Fibroblast of the aortic adventitia (primary cell): ENCODE measurements at places on chromosomes 7 and 10. TPM values are rescaled to one million over a fixed set of nuclear protein-coding genes. Genes with fewer than 3 reads are reported as not detected.

- DNase-seq = no peak
Measured at GRCh38 chr7:85587785-85588184, 400.9 kb upstream of the SEMA3D start.

DNA sequence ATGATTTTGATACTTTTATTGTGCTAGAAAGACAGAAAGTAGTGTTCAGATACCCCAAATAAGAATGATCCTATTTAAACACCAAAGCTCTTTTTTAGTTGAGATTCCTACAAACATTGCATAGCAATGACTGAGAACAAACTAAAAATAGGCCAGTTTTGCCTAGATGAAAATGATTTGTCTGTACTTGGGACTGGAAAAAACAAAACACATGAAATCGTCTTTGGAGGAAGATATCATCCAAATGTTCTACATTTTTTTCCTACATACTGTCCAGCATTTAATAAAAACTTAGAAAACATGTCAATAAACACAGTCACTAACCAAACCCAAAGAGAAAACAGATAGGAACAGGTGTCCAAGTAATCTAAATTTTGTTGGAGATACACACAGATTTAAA lies 111.6 kb upstream of the MEOX2 start:
- DNase-seq = no peak

- DNase-seq = no peak
Measured at GRCh38 chr7:4444106-4444505, 238.0 kb upstream of the FOXK1 start.

GRCh38 chr10:110059925-110060324 lies 52.1 kb downstream of the ADD3 start:
- DNase-seq = peak; percentile 37

DNA sequence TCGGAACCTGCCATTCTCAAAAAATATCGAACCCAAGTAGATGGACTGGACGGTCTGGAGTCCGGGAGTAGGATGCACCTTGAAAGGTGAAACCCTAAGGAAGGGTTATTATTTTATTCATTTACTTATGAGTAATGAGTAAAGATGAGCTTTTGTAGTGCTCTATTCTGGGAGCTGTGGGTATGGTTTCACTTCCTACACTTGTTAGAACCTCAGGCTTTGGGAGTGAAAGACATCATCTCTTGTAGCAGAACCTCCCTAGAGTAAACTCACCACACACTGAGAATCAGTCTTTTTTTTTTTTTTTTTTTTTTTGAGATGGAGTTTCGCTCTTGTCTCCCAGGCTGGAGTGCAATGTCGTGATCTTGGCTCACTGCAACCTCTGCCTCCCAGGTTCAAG lies 389.4 kb upstream of the AUTS2 start:
- DNase-seq = no peak

GRCh38 chr10:18278181-18278580 lies 138.0 kb downstream of the CACNB2 start:
- DNase-seq = peak; percentile 9

- no peak for DNase-seq
Measured at GRCh38 chr10:93225938-93226337, 152.2 kb downstream of the CYP26A1 start.

DNA sequence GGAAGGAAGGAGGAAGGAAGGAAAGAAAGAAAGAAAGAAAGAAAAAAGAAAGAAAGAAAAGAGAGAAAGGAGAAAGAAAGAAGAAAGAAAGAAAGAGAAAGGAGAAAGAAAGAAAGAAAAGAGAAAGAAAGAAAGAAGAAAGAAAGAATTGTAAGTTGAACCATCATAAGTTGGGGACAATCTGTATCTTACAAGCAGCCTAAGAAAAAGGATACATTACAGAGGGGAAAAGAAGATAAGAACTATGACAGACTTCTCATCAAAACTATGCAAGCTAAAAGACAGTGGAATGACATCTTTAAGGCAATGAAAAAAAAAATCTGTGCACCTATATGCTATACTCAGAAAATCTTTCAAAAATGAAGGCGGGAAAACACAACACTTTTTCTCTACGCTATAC lies 50.3 kb upstream of the SP4 start:
- DNase-seq = no peak

GRCh38 chr7:81404669-81405068 lies 365.2 kb downstream of the HGF start:
- no peak for DNase-seq

GRCh38 chr10:10847387-10847786 lies 170.3 kb upstream of the CELF2 start:
- DNase-seq = no peak

- DNase-seq = no peak
Measured at GRCh38 chr7:21371360-21371759, 56.5 kb upstream of the SP4 start.

- peak; percentile 16 for DNase-seq
Measured at GRCh38 chr10:117226813-117227451, 14.0 kb upstream of the SLC18A2 start.

GRCh38 chr10:114753126-114753525 lies 68.5 kb upstream of the FHIP2A start:
- no peak for DNase-seq

DNA sequence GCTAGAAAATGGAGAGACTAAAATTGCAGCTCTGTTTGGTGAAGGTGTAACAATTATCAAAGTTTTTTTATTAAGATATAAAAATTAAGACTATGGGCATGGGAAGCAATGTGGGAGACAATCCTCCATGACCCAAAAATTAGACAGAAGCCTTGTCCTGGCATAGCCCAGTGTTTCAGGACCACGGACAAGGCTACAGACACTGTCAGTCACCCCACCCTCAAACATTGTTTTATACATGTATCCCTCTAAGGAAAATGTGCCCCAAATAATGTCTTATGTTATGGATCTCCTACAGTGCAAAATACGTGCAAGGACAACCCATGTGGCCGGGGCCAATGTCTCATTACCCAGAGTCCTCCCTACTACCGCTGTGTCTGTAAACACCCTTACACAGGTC lies 24.0 kb downstream of the HABP2 start:
- DNase-seq = peak; percentile 8

GRCh38 chr7:123836656-123837055 lies 8.3 kb upstream of the HYAL4 start:
- DNase-seq = no peak

GRCh38 chr7:78226059-78226719 lies 427.6 kb downstream of the PHTF2 start:
- DNase-seq = peak; percentile 56

DNA sequence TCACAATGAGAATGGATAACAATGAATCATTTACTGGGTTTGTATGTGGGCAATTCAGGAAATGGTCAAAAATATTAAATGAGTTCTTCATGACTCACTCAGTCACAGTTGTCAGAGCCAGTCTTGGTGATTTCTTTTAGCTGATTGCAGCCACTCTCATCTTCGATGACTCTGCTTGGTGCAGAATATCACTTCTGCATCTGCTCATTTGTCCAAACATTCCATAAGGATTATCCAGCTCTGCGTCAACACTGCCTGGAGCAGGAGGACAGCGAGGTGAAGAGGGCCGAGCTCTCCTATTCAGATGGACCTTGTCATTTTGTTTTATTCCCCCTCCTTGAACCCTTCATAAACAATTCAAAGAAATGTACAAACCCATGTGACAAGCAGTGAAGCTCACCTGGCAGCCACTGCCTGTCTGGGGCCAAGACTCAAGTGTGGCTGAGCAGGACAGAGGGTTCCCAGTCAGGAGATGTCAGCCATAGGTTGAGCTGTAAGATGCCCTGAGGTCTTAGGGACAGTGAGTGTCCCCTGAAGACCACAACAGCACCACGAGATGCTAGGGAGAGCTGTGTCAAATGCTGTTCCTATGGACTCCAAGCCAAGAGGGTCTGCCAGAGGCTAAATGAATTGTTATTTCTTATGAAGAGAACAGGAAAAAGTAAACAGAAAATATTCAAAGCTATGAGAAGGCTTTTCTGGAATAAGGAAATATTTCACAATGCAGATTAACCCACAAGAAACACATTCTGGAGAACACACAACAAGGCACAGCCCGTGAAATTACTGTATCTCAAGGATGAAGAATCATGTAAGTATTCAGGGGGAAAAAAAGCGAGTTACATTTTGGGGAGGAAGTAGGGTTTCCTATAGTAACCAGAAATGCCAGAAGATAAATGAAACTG lies 33.1 kb upstream of the EGFR start:
- DNase-seq = peak; percentile 69

GRCh38 chr7:119640326-119640725 lies 632.6 kb upstream of the KCND2 start:
- DNase-seq = no peak

Gene RARRES2
- total RNA-seq = 1.4 and 76.1 TPM in 2 replicates

Gene AKR1C4
- total RNA-seq = not detected in 2 replicates

Gene KCP
- total RNA-seq = 0.09 and 1.6 TPM in 2 replicates

Gene LRRC18
- not detected in 2 replicates for total RNA-seq

Gene MMP21
- 0.09 TPM in 1 of 2 replicates, not detected in the other for total RNA-seq
